ENCODE measurements at places on chromosomes 4 and X. TPM values are rescaled to one million over a fixed set of nuclear protein-coding genes. Genes with fewer than 3 reads are reported as not detected.

HSFX4 gene
- total RNA-seq: not detected

KLHL4 gene
- total RNA-seq: 27.0 TPM

CORIN gene
- not detected for total RNA-seq

TMEM165 gene
- total RNA-seq: 129 TPM

POU3F4 gene
- not detected for total RNA-seq

VGLL1 gene
- total RNA-seq: not detected

USP17L5 gene
- total RNA-seq: not detected

HOPX gene
- 32.8 TPM for total RNA-seq

PWWP3B gene
- total RNA-seq: not detected

WDR17 gene
- total RNA-seq: 0.15 TPM

CBLL2 gene
- total RNA-seq: not detected

GPRASP3 gene
- 4.9 TPM for total RNA-seq

SLC10A6 gene
- total RNA-seq: not detected

SPANXC gene
- total RNA-seq: not detected

AVPR2 gene
- not detected for total RNA-seq

CSAG3 gene
- not detected for total RNA-seq

UGT2B15 gene
- total RNA-seq: not detected

NPY2R gene
- not detected for total RNA-seq

STK26 gene
- total RNA-seq: 16.9 TPM

CXCL11 gene
- 12.0 TPM for total RNA-seq

NPNT gene
- not detected for total RNA-seq

MAD2L1 gene
- total RNA-seq: 32.2 TPM

ITIH6 gene
- not detected for total RNA-seq

SRPK3 gene
- not detected for total RNA-seq

PNMA6F gene
- total RNA-seq: not detected

FRG2 gene
- total RNA-seq: not detected

ASB12 gene
- not detected for total RNA-seq

PPP4R3C gene
- total RNA-seq: not detected

CFI gene
- total RNA-seq: 37.5 TPM

NEXMIF gene
- total RNA-seq: not detected

SHOX gene
- not detected for total RNA-seq

CSTF2 gene
- 19.2 TPM for total RNA-seq

TCEAL6 gene
- total RNA-seq: not detected

USP17L17 gene
- not detected for total RNA-seq

F11 gene
- total RNA-seq: not detected

PDK3 gene
- 6.7 TPM for total RNA-seq

PNPLA4 gene
- 8.8 TPM for total RNA-seq

AKAP4 gene
- not detected for total RNA-seq

VSIG4 gene
- total RNA-seq: not detected

FAM120C gene
- total RNA-seq: 3.8 TPM

MAGEA12 gene
- total RNA-seq: not detected

JAKMIP1 gene
- not detected for total RNA-seq

SOX3 gene
- total RNA-seq: not detected
